ENCODE measurements at places on chromosomes 6 and 20.
A peak's percentile ranks its signal among the peaks of the same experiment; 100 is the strongest.

DNA sequence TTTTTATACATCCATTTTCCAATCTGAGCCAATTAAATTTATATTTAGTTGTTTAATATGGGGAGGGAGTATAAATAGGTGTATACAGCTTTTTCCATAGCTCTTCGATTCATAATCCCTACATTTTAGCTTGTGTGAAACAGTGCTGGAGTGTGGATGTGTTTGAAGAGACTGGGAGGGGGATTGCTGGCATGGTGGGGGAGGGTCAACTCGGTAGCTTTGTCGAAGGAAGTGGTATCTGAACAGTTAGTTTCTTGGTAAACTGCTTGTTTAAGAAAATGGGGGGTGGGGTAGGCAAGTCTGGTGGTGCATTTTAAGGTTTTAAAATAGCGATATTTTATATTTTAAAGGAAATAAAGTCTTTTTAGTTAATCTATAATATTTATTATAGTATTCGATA, 1.4 kb upstream of the LIN28B start:
- no peak for DNase-seq

DNA sequence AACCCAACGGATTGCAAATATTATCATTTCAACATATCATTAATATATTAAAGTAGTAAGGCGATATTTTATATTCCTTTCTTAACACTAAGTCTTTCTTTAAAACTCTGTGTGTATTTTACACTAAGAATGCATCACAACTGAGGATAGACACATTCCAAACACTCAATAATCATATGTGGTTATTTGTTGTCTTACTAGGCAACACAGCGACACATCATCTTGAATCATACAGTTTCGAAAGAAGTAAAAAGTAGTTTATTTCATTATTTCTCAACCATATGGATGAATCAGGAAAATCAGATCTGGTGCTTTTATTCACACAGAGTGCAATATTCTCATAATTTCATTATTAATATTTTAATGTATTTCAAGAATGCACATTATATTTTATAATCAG, 662.4 kb downstream of the EPHA7 start:
- DNase-seq, result no peak

GRCh38 chr6:43127877-43128276, 43.2 kb upstream of the SRF start:
- DNase-seq, result no peak

DNA sequence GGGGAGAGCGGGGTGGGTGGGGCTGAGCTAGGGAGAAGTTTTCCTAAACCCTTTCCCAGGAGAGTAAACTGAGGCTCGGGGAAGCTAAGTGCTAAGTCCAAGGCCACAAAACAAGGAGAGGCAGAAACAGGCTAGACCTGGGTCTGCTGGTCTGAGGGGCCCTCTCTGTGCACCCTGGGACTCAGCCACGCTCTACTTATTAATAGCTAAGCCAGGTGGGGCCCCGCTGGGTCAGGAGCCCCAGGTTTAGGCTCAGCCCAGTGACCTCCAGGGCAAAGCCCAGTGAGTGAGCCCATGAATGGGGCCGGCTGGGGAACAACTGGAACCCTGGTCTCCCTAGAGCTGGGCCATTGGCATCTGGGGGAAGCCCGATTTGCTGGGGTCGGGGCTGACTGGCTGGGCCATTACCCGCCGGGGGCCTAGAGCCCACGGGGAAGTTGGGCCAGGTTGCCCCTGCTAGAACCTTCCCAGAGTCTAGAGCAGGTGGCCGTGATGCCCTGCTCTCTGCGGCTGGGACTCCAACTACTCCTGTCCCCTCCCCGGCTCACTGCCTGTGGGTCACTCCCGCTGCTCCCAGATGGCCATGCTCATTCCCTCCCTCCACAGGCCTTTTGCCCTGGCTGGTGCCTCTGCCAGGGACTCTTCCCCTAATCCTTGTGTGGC, 24.1 kb upstream of the NOL4L start:
- no peak for DNase-seq

DNA sequence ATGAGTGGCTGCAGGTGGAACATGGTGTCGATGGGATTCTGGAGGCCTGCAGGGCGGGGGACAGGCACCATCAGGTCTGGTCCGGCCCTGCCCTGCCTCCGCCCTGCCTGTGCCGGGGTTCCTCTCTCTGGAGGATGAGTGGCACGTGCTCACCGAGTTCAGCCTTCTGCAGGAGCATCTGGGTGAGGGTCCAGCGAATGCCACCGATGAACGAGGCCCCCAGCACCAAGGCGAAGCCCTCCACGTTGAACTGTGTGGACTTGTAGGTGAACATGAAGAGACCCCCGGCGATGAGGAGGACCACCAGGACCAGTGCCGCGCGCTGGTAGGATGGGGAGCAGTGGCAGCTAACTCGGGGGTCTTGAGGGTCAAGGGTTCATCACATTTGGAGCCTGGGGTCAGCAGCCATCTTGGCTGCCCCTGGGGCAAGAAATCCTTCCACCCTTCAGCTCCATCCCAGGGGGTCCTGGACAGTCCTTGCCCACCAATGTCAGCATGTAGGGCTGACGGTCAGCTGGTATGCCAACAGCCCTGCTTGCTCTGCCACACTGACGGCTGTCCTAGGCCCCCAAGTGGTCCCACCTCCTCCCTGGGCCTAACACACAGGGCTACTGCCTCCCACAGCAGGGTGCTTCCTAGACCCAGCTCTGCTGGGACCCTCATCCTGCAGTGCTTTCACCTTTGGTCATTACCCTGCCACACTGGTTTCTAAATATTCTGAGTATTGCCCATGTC, 46.8 kb upstream of the CDH22 start:
- no peak for DNase-seq

GRCh38 chr6:112040956-112041355, 12.9 kb upstream of the CCN6 start:
- DNase-seq, result no peak

GRCh38 chr6:82183642-82184282, 63.8 kb downstream of the IBTK start:
- DNase-seq, result no peak

GRCh38 chr20:1422753-1423152, 29.9 kb upstream of the FKBP1A start:
- DNase-seq, result no peak

DNA sequence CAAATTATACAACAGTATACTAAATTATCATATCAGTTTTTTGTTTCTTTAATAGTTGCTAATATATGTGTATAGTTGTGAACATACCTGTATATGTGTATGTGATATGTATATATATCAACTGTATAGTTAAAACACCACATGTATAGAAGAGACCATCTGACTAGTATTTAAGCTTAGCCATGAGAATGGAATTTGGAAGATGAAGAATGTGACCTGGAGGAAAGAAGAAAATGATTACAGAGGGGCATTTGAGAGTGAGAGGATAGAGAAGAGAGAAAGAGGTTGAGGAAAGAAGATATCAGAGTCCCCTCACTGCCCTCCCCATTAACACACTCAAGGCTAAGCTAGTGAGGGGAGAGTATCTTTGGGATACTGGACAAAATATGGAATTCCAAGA, 335.9 kb downstream of the BCKDHB start:
- no peak for DNase-seq

DNA sequence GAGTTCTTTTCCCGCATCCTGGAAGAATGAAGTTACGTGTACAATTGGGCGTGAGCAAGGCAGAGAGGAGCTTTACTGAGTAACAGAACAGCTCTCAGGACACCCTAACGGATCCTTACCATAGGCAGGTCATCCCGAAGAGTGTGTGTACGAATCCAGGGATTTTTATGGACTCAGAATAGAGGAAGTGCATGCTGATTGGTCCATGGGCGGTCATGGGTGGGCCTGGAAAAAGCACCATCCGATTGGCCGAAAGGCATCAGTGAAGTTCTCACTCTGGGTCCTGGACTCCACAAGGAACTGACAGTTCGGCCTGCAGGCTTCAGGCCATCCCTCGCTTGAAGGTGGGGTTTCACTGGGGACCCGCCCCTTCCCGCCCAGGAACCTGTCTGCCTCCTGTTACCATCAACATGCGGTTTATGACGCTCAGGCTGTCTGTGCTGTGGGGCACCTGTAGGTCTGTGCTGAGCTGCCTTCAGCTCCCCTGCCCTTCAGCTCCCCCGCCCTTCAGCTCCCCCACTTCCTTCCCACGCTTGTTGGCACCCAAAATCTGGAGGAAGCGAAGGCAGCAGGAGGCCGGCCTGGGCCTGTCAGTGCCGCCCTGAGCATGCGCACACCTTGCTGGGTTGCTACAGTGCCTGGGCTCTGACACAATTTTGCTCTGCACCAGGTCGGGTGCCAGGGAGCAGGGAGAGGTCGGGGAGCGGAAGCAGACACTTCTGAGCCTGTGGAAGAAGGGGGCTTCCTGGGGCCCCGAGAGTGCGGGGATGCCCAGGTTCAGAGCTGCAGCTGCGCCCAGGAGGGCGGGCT, 57.9 kb upstream of the MANEA start:
- DNase-seq, result no peak

- no peak for DNase-seq
These were observed at the start of gene PAK5 for GRCh38 chr20:9838378-9839295. Gene PAK5 (minus strand): TSS chr20:9839076. CDS start chr20:9644328, 194,748 bp downstream.

- DNase-seq, result no peak
These were observed 22.6 kb downstream of the SLC2A12 start for GRCh38 chr6:134029495-134030455.

DNA sequence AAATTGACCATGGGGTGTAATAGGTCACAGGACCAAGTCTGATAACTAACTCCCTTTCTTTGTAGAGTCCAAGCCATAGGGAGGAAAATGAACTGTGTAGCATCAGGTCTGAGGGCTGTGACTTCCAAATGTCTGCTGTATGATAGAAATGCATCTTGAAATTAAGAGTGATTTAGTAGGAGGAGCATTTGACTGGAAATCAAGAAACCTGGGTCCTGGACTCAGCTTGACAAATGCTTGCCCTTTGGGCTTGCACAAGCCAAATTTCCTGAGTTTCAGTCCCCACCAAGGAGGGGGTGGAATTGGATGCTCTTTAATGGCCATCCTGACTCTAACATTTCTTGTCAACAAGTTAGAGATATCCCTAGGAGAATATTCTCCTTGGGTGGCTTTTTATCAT, 187.0 kb downstream of the PDE7B start:
- no peak for DNase-seq

DNA sequence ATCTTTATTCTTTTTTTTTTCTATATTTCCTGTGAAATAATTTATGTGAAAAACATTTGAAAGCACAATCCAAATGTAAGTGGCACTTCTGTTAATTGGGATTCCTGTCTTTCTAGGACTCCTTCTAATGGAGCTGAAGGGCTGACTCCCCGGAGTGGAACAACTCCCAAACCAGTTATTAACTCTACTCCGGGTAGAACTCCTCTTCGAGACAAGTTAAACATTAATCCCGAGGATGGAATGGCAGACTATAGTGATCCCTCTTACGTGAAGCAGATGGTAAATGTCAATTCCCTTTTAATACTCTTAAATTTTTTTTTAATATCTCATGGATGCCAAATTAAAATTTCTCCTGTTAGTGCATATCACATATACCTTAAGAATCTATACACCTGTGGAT, 35.0 kb downstream of the CDC5L start:
- DNase-seq, result no peak

- DNase-seq, result peak; percentile 40
These were observed 68.6 kb upstream of the CCN6 start for GRCh38 chr6:111985202-111985731.

GRCh38 chr6:29564875-29565274, 5.3 kb upstream of the UBD start:
- DNase-seq, result no peak

DNA sequence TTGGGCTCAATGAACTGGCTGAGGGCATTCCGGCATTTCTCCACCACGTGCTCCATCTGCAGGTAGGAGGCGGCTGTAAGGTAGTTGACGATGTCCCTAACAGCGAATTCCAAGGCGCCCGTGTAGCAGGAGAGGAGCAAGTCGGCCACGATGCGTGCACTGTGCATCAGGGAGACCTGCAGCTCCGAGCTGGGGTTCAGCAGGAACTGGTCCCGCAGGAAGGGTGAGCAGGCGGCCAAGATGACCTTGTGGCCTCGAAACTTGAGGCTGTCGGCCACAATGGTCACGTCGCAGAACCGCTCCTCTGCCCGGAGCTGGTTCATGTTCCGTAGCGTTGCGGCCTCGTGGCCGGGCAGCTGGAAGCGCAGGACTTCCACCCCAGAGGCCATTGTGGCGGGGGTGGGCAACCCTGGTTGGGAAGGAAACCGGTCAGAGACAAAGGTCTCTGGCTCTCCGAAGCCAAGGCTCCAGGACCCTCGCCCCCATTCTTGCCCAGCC, 920 bp downstream of the ZBTB12 start:
- no peak for DNase-seq

- DNase-seq, result no peak
These were observed 202.6 kb upstream of the HEY2 start for GRCh38 chr6:125546841-125547251.

GRCh38 chr20:37392441-37393195, 46.7 kb downstream of the SRC start:
- DNase-seq, result no peak

DNA sequence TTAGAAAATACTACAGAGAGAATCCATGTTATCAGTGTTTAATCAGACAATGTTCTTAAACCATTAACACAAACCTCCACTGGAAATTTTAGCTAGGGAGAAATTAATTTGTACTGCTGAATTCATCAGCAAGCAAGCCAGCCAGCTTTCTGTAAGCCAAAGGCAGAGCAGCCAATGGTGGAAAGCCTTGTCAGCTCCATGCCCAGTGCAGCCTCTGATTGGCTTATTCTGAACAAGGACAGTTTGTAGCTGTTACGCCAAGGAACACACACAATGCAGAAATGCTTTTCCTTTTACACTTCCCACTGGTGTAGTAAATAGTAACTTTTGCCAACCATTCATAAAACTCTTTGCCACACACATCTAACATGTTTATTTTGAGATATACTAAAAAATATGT, 265.0 kb downstream of the TENT5A start:
- DNase-seq, result no peak

DNA sequence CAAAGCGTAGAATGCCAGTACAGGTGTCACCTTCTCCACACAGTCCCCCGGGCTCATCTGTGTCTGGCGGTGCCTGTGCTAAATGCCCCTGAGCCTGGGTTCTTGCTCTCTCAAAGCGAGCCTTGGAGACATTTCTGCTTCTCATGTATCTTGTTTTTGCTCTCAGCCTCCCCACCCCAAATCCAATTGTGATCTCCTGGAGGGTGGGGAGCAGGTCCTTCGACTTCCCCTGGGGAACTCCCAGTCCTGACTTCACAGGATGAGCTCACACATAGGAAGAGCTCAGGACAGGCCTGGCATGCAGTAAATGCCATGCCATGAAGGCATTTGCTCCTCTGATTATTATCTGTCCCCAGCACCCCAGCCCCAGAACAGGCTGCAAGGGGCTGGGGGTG, 58.1 kb downstream of the NOL4L start:
- DNase-seq, result no peak

DNA sequence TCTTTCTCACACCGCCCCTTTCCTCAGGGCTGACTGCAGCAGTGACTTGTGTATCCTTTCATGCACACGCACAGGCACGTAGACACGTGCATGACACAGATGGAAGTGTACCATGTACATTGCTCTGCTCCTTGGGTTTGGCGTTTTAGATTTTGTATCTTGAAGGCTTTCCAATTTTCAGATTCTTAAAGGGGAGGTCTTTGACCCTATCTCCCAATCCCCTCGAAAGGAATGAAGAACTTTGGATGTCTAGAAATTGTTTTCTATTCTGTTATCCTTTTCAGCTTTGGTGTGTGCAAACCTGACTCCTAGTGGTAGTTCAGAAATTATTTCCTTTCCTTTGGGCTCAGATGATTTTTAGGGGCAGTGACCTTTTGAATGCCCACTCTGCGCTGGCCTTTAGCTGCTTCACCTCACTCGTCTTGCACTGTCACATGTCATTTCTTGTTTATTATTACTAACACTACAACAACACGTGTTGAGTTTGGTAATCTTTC, 63.0 kb downstream of the HIVEP1 start:
- DNase-seq, result no peak

- no peak for DNase-seq
These were observed 1426.9 kb upstream of the EYS start for GRCh38 chr6:67133973-67134372.

- no peak for DNase-seq
These were observed 166.8 kb downstream of the SAMD5 start for GRCh38 chr6:147675281-147675680.
